ENCODE measurements at places on chromosomes 16 and 17.

DNA sequence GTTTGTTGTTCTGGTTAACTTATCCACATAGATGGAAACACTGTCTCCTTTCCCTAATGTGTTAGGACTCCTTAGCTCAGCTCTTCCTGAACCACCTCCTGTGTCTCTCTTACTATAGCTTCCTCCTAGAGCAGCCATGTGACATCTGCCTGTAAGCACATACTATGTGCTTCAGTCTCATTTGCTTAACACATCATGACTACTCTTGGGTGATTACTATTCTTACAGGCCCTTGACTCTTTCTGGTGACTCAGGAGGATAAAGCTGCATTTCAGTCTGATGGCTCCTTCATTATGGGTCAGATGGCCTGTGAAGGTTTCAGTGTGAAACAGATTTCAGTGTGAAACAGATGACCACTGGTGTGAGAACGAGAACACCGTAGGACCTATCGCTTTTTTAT, 320 bp upstream of the KRTAP4-2 start:
- DNase-seq = no peak

GRCh38 chr16:71287454-71287853, 1.7 kb downstream of the CMTR2 start:
- DNase-seq = no peak

DNA sequence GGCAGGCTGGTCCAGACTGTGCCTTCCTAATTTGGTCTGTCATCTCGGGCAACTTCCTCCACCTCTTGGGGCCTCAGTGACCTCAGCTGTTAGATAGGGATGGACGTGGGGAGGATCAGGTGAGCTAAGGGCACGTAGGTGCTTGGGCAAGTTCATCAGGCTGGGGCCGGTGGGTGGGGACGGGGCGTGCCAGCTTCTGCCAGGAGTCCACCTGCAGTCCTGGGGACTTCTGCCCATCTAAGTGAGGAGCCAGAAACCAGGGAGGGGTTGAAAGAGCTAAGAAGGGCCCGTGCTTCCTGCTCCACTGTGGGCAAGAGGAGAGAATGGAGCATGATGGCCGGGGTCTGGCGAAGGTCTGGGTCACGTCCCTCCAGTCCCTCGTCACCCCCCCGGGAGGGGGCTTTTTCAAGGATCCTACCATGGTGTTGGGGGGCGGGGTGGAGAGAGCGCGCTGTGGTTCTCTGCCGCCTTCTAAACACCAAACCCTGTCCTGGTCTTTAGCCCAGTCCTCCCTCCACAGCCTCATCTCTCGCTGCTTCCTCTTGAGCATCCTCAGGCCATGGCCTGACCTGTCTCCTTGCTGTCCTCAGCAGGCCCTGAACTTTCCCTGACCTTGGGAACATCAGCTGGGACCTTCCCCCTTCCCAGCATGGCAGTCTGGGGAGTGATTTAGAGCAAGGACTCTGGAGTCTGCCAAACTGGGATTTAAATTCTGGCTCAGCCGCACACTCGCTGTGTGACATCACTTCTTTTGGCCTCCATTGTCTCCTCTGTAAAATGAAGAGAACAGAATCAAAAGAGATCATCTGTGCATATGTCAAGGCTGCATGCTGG, 21.6 kb downstream of the SPNS2 start:
- DNase-seq = no peak

DNA sequence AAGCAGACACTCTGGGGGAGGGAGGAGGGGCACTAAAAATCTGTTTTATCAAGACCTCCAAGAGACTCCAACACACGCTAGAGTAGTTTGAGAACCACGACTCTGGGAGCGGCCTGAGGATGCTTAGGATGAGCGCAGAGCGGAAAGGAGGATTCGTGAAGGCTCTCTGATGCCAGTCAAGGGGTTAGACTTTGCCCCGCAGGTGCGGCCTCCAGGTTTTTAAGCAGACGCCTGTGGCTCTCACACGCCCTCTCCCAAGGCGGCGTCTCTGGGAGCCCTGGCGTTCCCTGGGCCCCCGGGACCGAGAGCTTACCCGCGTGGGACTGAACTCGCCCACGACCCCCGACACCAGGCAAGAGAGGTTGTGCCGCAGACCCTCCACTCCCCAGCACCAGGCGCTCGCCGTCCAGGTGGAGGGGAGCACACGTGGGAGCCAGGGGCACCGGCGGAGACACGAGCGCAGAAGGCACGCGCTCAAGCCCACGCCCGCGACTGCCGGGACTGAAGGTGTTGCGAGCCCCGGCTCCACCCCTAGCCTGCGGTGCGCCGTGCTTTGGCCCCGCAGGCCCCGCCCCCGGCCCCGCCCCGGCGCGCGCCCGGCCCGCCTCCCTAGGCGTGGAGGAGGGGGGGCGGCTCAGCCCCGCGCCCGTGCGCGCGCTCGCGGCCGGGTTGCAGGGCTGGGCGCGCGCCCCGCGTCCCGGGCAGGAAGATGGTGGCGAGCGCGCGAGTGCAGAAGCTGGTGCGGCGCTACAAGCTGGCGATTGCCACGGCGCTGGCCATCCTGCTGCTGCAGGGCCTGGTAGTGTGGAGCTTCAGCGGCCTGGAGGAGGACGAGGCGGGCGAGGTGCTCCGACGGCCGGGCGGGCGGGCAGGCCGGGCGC, at the start of gene XYLT2:
Gene XYLT2 (plus strand): TSS at position 695 of the 881 bp plus-strand sequence. CDS start 15 bp downstream, at position 710.
- DNase-seq = peak; percentile 90

DNA sequence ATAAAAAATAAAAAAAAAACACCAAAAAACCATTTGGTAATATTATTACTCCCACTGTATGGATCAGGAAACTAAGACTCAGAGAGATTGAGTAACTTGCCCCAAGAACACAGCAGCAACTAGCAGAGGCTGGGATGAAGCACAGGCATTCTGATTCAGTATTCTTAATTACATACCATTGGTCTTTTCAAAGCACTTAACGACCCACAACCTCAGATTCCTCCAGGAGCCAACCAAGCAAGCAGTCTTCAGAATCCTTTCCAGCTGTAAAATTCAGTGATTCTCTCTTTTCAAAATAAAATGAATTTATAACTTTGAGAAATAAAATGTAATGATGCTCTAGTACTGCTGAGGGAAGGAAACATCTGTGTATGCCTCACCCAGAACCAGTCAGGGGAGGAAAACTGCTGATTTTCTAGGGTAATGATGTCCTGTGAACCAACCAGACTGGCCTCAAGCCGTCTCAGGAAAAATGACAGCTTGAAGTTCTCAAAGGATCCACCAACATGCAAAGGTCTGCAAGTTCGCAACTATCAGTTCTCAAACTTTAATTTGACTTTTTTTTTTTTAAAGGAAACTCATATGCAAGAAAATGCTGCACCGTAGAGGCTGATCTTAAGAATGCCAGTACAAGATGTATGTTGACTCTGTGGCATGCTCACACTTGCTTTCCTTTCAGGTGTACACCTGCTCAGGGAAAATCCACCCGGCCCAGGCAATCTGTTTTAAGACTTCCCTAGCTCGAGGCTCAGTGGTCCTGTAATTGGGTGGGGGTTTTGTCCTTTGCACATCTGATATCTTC, 9.0 kb downstream of the CUEDC1 start:
- DNase-seq = no peak

- no peak for DNase-seq
Measured at GRCh38 chr17:82947051-82947991, 107.5 kb upstream of the ZNF750 start.

GRCh38 chr16:75570396-75571065, 4.4 kb downstream of the GABARAPL2 start:
- no peak for DNase-seq

DNA sequence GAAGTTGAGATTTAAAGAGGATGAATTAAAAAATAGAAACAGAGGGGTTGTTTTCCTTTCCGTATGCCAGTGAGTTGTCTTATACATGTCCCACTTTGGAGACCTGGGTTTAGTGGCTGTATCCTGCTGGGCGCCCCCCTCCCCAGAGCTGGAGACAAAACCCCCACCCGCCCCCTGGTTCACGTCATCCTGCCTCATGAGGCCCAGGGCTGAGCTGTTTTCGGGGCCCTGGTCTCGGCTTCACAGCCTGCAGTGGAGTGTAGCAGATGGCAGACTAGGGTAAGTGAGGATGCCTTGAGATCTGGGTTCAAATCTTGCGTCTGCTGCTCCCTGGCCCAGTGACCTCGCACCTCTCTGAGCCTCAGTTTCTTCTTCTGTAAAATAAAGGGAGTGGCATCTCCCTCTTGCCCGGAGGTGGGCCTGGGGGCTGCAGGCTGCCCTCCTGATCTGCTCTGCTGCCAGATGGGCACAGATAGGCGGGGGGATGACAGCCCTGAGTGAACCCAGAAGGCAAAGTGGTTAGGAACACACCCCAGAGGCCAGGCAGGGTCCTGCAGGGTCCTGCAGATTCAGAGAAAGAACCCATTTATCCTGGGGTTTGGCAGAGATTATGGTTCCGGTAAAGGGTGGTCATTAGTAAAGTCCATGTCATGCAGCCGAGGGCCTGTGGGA, 45.1 kb downstream of the SOCS3 start:
- DNase-seq = no peak
